ENCODE measurements at places on chromosomes 1 and 21.

DNA sequence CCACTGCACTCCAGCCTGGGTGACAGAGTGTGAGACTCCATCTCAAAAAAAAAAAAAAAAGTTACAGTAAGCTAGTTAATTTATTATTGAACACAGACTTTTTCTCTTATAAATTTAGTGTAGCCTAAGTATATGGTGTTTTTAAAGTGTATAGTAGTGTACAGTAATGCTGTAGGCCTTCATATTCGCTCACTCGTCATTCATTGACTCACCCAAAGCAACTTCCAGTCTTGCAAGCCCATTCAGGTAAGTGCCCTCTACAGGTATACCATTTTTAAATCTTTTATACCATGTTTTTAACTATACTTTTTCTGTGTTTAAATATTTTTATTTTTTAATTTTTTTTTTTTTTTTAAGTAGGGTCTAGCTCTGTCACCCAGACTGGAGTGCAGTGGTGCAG lies 12.1 kb downstream of the POU2F1 start:
- DNase-seq: no peak

DNA sequence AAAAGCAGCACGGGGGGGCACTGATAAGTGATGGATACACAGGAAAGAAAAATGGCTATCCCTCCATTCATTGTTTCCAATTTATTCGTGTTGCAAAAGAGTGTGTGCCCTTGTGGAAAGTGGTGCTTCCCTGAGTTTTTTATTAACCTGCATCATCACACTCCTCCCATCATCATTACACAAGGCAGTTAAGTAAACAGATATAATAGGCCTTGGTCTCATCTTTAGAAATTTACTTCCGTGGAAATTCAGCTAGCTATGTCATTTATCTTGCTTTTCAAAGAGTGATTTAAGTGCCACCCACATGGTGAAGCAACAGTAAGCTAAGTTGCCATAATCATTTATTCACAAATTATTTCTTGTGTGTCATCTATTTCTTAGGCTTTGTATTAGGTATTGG lies 473.3 kb downstream of the NEGR1 start:
- no peak for DNase-seq

GRCh38 chr21:36799869-36800268 lies 101.0 kb downstream of the SIM2 start:
- no peak for DNase-seq

DNA sequence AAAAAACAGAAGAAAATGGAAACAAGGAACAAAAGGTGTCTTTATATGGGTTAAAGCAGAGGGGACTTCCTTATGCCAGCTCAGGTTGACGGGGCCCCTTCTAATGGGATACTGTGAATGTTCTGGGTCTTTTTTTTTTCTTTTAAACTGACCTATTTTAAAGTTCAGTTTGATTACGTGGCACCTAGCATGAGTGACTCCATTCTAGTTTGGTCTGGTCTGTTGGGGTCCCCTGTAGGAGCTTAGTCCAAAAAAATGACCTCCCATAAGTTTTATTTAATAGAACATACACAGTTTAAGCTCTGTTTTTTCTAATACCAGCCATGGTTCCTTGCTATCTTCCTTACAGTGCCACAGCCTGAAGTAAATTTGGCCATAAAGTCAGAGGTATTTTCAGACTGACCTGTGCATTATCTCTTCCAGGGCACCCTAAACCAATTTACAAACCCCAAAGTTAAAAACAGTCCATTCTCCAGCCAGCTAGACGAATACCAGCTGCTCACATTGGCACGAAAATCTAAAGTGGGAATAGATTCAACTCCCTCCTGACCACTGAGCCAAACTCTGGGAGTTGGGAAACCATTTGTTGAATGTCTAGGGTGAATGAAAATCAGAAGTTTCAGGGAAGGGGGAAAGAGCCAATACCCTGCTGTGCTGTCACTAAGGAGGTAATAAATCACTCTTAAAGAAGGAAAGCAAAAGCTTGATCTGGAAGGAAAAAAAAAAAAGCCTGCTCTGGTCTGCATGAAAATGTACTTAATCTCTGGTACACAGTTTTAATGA lies 42.4 kb downstream of the AKNAD1 start:
- DNase-seq: no peak

DNA sequence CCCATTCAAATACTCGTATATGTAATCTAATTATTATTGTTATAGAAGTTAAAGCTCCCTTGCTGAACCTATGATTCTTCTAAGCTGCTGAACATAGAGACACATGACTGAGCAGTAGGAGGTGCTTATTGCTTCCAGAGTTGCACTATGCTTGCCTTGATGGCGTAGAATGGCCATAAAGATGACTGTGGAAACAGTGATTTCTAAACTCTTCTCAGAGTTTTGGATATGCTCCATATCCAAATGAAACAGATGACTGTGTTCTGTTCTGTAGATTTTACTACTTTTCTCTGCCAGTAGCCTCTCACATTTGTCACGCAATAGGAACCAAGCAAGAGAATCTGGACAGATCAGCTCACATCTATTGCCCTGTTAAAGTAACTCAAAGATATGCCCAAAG lies 88.1 kb upstream of the CACYBP start:
- no peak for DNase-seq

- DNase-seq: no peak
These were observed 95.5 kb downstream of the LYPLAL1 start for GRCh38 chr1:219269171-219269570.

GRCh38 chr1:27522432-27523336 lies 32.7 kb upstream of the WASF2 start:
- peak; percentile 22 for DNase-seq
